ENCODE measurements at places on chromosomes 1 and 21. TPM values are rescaled to one million over a fixed set of nuclear protein-coding genes. Genes with fewer than 3 reads are reported as not detected.
A peak's percentile ranks its signal among the peaks of the same experiment; 100 is the strongest.

The OLIG2 gene
- total RNA-seq = not detected

The FALEC gene
- not detected for total RNA-seq

DNA sequence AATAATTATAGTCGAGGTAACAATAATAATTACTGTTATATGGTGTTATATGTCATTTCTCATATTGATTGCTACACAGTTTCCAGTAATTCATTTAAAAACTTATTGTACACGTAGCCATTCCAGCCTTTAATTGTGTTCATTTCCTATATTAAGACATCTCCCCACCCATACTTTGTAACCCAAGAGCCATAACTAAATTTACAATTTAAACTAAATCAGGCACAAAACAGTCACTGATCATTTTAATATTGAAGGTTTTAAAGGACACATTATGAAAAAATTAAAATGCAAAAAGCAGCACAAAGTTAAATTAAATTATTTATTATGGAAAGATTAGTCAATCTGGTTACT is 487.0 kb downstream of the DPYD start:
- no peaks in the 10 kb centered on the region for H3K4me1 ChIP-seq
- H3K36me3 ChIP-seq = no peaks in the 10 kb centered on the region
- H3K4me3 ChIP-seq = no peak overlapping the region
- no peak overlapping the region for H3K27ac ChIP-seq
- no peak for DNase-seq
- no peaks in the 10 kb centered on the region for H3K27me3 ChIP-seq

DNA sequence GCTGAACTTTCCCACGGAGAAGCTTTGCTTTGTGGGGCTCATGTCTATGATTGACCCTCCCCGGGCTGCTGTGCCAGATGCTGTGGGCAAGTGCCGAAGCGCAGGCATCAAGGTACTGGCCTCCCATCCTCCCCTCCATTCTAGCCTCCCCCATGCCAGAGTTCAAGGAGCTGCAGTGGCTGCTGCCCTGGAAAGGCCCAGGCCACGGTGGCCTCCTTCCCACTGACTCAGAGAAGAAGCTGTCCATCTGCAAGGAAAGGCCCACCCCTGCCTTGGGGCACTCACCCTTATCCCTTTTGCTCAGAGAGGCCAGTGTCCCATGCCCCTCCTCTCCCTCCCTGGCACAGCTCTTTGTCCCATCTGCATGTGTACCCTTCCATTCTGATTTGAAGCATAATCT is 14.9 kb downstream of the ATP1A2 start:
- DNase-seq = no peak
- no peaks in the 10 kb centered on the region for H3K36me3 ChIP-seq

- H3K27me3 ChIP-seq = no peaks in the 10 kb centered on the region
- H3K27ac ChIP-seq = no peak overlapping the region
- DNase-seq = no peak
- H3K4me1 ChIP-seq = no peaks in the 10 kb centered on the region
Measured at GRCh38 chr1:21046132-21046531, 130.6 kb downstream of the EIF4G3 start.

GRCh38 chr1:8540261-8540941 is 222.5 kb downstream of the SLC45A1 start:
- no peak overlapping the region for H3K4me3 ChIP-seq
- H3K4me1 ChIP-seq = peaks cover 35% of the 10 kb centered on the region
- DNase-seq = peak; percentile 67
- no peaks in the 10 kb centered on the region for H3K27me3 ChIP-seq

DNA sequence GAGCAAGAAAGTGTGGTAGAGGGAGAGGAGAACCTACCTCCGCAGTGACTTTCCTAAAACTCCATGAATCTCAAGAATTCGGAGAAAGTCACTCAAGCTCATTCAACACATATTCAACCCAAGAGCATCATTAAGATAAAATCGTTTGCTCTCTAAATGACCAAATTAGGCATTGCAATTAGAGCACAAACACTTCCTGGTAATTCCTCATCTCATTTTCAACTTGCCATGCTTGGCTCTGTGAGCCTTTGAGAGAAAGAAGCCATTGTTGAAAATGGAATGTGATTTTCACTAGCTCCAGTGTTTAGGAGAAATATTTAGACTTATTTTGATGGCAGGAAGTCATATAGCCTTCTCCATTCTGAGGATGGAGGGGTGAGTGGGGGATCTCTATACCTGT is 52.5 kb downstream of the KAZN start:
- no peaks in the 10 kb centered on the region for H3K4me1 ChIP-seq
- H3K27ac ChIP-seq = no peak overlapping the region
- H3K4me3 ChIP-seq = no peak overlapping the region
- no peaks in the 10 kb centered on the region for H3K27me3 ChIP-seq
- no peak for DNase-seq

DNA sequence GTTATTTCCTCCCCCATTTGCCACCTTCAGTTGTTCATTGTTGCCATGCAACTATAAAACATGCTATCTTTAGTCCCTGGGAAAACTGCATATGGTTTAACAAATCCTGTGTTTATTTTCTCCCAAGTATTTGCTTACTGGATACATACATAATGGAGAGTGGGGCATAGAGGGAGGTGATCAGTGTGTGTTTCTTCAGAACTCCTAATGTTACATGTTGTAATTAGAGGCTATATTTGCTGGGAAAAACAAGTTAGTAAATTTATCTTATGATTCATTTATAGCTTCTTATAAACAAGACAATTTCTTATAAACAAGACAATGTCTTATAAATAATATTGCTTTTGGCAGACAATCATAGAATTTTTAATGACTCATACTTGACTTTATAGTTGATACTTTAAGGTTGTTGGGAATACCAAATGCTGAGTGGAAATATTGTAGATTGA is 7.3 kb upstream of the GIPC2 start:
- H3K27ac ChIP-seq = peak overlapping the region; percentile 59
- peak; percentile 91 for DNase-seq
- H3K36me3 ChIP-seq = no peaks in the 10 kb centered on the region
- H3K4me1 ChIP-seq = peaks cover 16% of the 10 kb centered on the region

DNA sequence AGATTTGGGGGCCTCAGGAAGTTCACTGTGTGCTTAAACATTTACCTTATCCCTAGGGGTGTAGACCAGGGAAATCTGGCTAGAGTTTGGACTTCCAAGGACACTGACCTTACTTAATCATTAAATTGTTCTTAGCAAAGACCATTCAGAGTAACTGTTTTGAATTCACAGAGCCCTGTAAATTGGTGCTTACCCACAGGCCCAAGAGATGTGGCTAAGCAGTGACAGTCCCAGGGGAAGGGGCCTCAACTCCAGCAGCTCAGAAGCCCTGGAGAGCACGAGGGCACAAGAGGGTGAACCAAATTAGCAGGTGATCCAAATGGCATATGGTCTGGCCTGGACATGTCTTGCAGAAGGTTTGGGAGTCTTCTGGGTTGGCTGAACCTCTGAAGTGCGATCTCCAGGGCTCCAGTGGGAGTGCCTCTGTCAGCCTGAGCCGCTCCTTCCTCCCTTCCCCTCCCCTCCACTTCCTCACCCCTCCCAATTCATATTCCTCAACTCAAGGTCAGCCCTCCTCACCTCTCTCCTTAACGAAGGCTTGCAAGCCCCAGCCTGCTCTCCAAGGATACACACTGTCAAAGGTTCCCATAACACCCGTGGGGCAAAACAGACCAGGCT is 4.3 kb downstream of the PAQR7 start:
- DNase-seq = no peak
- no peaks in the 10 kb centered on the region for H3K36me3 ChIP-seq
- H3K4me3 ChIP-seq = no peak overlapping the region
- H3K4me1 ChIP-seq = peaks cover 16% of the 10 kb centered on the region

Data from endothelial cell of umbilical vein (primary cell).